ENCODE measurements at places on chromosomes 3 and 15.
A peak's percentile ranks its signal among the peaks of the same experiment; 100 is the strongest.

GRCh38 chr3:74426571-74426970 is 187.9 kb downstream of the CNTN3 start:
- DNase-seq: no peak

- no peak for DNase-seq
Observed at GRCh38 chr15:40441565-40442531, 1.1 kb downstream of the BAHD1 start.

DNA sequence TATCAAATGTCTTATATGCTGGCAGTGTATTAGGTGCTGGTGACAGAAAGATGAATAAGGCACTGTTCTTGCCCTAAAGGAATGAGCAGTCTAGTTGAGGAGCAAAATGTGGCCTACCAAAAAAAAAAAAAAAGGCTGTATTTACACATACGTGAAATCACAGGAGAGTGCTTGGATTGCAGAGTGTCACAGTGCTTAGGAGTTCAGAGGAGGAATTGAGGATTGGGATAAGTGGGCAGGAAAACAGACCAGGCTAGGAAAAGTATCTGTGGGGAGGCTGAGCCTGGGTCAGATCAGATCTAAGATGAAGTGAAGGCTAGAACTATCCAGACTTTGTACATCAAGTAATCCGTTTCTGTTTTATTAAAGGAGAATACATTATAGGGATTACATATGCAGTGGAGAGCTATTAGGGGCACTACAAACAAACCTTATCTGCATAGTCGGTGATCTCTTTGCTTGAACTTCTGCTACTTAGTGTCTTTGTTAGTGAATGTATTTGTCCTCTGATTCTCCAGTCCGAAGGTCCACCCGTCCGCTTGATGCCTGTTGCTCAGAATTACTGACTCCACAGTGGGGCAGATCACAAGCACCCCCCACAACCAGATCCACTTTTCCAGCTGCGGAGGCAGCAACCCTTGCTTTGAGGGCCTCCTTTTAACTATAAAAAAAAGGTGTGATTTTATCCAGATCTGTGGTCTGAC is 80.0 kb downstream of the FNDC3B start:
- no peak for DNase-seq

GRCh38 chr3:148772835-148773234 is 54.8 kb upstream of the CPB1 start:
- DNase-seq: no peak

GRCh38 chr3:70871909-70872656 is 559.6 kb upstream of the MDFIC2 start:
- no peak for DNase-seq

DNA sequence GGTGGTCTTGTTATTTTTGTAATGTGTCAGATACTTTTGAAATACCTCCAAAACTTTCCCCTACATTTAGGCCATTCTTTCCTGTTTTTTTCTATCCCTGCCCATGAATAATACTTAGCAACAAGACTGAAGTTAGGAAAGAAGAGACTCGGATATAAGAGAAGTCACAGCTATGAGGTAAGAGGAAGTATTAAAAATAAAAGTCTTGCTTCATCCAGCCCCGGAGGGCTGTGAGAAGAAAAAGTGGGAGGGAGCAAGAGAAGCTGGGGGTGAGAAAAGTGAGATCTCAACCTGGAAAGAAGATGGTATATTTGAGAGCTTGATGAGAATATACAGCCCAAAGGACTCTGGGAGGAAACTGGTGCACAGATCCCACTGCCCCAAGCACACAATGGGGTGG is 213.5 kb upstream of the CDIN1 start:
- DNase-seq: no peak

- DNase-seq: peak; percentile 63
Observed at GRCh38 chr3:46845860-46846623, 17.2 kb downstream of the MYL3 start.

- DNase-seq: no peak
Observed at GRCh38 chr3:65831733-65832425, 206.8 kb downstream of the MAGI1 start.

Data from activated T-helper 1 cell treated with anti-CD3 and anti-CD28 coated beads, Interleukin-2, amount 50 U/mL, for 16 hours (primary cell).